Right hindlimb (tissue), 1 donor: ENCODE measurements at places on chromosomes 2 and 18.
A peak's percentile ranks its signal among the peaks of the same experiment; 100 is the strongest.

DNA sequence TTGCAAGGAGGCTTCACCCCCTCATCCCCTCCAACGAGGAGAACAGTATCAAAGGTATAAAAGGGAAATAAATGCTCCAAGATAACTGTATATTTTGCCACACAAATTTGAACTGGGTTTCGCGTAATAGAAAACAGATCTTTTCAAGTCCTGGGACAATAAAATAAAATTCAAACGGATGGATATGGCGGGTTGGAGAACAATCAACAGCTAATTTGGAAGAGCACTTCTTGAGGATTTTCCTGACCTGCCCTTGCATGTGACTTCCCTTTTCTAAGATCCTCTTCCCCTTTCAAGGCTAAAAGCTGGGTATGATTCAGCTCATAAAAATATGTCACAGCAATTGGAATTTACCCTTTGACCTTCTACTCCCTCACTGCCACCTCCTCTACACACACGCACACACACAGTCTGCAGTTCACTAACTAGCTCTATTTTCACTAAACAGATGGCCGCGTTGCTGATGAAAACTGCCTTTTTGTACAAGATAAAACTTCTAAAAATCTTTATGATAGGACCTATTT, 386.9 kb downstream of the FIGN start:
- DNase-seq, result no peak

GRCh38 chr2:223324402-223324801, 272.4 kb downstream of the KCNE4 start:
- DNase-seq, result no peak

DNA sequence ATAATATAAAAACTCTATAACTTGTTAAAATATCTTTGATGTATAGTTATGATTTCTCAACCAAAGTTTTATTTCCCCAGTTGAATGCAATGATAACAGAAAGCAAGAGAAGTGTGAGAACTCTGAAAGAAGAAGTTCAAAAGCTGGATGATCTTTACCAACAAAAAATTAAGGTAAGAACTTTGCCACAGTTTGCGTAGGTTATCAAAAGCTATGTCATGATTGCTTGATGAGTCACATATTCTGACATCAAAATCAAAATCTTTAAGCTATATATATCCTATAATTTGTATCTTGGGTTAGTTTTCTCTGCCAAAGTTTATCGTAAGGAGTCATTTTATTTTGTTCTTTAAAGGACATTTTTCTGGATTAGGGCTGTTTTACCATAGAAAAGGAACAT, 35.0 kb downstream of the NDC80 start:
- DNase-seq, result no peak

- DNase-seq, result no peak
Measured at GRCh38 chr2:13604951-13605661, 888.4 kb downstream of the TRIB2 start.

DNA sequence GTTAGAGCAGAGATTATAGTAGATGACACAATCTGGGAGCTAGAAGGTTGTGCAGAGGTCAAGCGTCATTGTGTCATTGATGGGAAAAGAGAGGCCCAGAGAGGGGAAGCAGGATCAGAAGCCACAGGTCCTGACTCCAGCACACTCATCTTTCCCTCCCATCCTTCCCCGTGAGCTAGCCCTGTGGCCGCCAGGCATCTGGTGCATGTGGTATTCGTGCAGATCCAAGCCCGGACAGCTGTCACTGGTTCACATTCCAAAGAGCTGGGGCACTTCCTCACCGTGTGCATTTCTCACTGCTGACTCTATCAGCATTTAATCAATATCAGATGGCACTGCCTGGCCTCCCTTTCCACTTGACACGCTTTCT, 94.1 kb upstream of the THOC1 start:
- peak; percentile 83 for DNase-seq

- no peak for DNase-seq
Measured at GRCh38 chr2:100756704-100757103, 63.2 kb upstream of the NPAS2 start.
